ENCODE measurements at places on chromosomes 6 and 20. TPM values are rescaled to one million over a fixed set of nuclear protein-coding genes. Genes with fewer than 3 reads are reported as not detected.

The CPXM1 gene
- total RNA-seq = 4.9 TPM

GRCh38 chr6:137161949-137162348 lies 11.5 kb downstream of the IL22RA2 start:
- no peak for DNase-seq

GRCh38 chr6:79731471-79731870 lies 100.3 kb downstream of the SH3BGRL2 start:
- no peak for DNase-seq

- peak; percentile 64 for DNase-seq
These were observed 641 bp downstream of the ARFGEF2 start for GRCh38 chr20:48921883-48922820.

GRCh38 chr6:149483849-149484655 lies 762 bp downstream of the ZC3H12D start:
- no peak for DNase-seq

- no peak for DNase-seq
These were observed 49.9 kb downstream of the AIG1 start for GRCh38 chr6:143110572-143110971.

All from body of pancreas (tissue), 4 donors.